ENCODE measurements at places on chromosomes 12 and 14.

DNA sequence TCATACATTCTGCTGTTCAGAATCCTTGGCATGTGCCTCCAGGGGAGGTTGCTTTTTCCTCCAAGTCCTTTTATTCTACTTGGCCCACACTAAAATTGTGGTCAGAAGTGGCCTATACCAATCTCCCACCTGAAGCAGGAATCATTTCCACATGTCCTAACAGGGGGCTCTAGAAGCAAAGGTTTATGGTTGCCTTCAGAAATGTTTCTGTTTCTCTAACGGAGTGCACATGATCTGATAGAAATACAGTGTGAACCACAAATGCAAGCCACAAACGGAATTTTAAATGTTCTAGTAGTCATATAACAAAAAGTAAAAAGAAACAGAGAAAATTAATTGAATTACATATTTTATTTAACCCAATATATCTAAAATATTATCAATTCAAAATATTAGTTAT is 4.0 kb downstream of the PTGER2 start:
- no peak for DNase-seq

GRCh38 chr14:75088566-75089373 is 19.3 kb downstream of the ZC2HC1C start:
- DNase-seq = no peak

- DNase-seq = no peak
Observed at GRCh38 chr12:19223695-19224094, 94.2 kb downstream of the PLEKHA5 start.

GRCh38 chr14:104816616-104816884 is 15.6 kb downstream of the ZBTB42 start:
- DNase-seq = no peak

- DNase-seq = no peak
Observed at GRCh38 chr12:12265571-12266388, 1.1 kb downstream of the LRP6 start.

- DNase-seq = no peak
Observed at GRCh38 chr14:68306934-68307789, 485.7 kb downstream of the ZFP36L1 start.

GRCh38 chr12:2845280-2845679 is 10.4 kb upstream of the NRIP2 start:
- no peak for DNase-seq
